CD4-positive, alpha-beta T cell treated with Interleukin-1 beta for 1 hour (primary cell): ENCODE measurements at places on chromosomes 5 and 9.

DNA sequence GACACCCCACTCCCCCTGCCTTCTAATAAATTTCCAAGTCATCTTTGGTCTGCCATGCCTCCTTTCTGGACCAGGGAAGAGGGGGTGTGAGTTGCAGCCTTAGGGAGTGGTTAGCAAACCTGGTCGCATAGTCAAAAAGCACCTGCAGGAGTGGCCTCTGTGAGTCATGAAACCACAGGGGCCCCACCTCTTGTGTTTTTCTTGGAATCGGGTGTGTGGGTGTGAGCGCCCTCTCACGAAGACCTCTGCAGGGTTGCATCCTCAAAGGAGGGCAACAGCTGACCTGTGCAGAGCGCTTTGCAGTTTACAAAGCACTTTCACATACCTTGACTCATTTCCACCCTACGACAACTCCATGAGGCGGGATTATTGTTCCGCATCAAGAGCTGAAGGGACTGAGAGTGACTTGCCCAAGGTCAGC lies 36.8 kb upstream of the TEX48 start:
- peak; percentile 79 for DNase-seq

DNA sequence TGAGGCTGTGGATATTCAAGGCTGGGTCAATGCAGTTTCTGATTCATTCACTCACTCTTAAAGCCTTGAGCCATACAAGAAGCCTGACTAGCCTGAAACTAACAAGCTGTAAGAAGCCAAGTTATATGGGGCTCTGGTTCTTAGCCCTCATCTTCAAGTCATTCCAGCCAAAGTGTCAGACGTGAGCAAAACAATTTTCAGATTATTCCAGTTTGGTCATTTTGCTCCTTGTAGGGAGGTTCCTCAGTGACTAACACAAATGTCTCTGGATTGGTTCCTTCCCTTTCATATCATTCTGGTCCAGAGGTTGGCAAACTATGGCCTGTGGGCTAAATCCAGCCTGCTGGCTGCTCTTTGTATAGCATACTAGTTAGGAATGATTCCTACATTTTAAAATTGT lies 12.5 kb upstream of the SHOC1 start:
- no peak for DNase-seq

- no peak for DNase-seq
These were observed 7.2 kb downstream of the EGFL7 start for GRCh38 chr9:136669791-136670464.

DNA sequence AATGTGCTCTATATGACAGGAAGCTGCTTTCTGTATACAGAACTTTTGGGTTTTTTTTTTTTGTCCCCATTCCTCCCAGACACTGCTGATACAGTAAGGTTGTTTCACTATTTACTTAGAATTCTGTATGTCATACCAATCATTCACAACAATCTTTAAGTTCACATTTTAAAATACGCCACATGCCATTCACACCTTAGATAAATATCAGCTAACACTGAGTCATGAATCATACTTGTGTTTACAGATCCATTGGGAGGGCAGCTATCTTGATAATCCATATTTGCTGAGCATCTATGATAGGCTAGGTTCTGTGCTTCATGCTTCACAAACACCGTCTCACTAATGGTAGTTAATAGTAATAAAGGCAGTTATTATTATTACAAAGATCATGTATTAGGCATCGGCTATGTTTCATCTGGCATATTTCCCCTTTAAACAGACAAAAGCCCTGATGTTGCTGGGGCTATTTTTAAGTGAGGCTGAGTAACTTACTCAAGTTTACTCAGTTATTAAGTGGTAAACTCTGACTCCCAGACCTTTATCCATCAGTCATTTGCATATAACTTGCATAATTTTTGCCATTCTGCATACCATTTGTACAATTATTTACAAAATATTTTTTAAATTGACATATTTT lies 152.2 kb upstream of the HMHB1 start:
- DNase-seq: no peak

DNA sequence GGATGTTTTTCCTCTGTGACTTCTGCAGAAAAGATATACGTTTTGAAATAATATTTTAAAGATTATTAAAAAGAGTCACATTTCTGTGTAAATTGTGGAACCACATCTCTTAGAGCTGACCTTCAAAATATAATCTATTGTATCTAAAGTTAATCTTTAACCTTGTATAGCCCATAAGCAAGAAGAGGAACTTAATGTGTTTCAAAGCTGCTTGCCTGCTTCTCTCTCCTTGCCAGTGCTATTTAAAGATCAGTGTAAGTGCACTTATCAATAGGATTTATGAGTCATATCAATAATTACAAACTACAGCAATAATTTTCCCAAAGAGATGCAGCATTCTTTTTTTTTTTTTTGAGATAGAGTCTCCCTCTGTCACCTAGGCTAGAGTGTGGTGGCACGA lies 29.4 kb upstream of the GDA start:
- DNase-seq: no peak

DNA sequence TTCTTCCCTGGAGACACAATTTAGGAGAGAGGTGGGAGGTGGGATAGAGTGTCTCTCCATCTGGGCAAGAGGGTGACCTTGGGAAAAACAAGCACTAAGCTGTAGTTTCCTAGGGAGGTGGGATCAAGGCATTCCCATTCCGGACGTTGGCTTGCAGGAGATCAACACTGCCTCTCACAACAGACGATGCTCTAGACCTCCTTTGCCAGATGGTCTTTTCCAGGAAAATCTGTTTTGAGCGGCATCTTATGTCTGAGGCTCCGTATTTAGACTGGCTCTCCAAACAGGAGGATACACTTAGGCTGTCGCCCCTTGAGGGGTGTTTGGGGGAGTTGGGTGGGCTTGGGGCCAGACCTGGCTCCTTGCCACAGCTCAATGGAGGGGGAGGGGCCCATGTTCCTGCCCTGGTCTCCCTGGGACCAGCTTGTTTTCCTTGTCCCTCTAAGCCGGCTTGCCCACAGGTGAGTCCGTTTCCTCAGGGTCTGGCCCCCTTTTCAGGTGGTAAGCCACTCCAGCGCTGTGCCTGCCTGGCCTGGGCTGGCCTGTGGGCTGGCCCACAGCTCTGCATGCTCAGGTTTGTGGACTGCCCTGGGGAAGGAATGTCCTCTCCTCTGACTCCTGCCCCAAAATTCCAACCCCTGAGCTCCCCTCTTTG lies 2.4 kb downstream of the PSD2 start:
- no peak for DNase-seq

GRCh38 chr9:37582548-37583157 lies 6.5 kb upstream of the FBXO10 start:
- DNase-seq: peak; percentile 48

DNA sequence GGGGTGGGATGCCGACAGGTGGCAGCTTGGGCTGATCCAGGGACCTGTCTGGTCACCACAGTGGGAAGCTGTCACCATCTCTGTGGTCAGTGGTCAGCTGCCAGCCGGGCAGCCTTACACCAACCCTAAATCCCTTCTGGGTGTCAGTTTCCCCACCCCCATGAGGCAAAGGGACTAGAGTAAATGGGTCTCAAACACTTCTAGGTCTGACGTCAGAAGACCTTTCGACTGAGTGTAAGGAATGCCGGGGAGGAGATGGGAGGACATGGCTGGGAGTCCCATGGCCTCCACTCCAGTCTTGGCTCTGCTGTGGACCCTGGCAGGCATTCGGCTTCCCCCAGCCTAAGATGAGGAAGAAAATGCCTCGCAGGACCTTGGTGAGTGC lies 40.3 kb upstream of the SLC25A51 start:
- no peak for DNase-seq

- peak; percentile 74 for DNase-seq
These were observed 10.6 kb downstream of the MTAP start for GRCh38 chr9:21812946-21813568.

- DNase-seq: no peak
These were observed 18.8 kb upstream of the CER1 start for GRCh38 chr9:14741369-14741768.

- no peak for DNase-seq
These were observed 23.1 kb downstream of the RNF180 start for GRCh38 chr5:64188776-64189175.

DNA sequence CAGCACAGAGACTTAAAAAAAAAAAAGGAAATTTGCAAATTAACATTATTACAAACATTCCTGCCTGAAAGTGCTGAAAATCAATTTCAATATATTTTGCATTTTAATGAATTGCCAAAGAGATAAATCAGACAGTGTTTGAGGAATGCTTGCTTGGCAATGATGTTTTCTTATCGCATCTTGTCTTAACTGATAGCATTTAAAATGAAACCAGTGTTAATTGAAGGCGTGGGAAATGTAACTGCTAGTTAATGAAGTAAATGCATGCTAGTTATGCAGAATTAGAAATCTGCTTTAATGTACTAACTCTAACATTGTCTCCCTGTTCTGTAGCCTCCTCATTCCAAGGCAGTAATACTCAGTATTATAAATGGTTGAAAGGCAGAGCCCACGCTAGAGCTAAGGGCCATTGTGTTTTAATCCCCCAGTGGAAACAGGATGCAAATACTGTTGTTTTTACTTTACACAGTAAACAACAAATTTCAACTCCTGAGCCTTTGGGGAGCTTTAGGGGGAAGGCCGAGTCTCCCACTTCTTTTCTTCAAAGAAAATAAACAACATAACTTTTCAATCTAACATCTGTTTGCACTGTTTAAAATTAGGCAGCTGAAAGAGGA lies 586.9 kb downstream of the TLE4 start:
- no peak for DNase-seq

- peak; percentile 27 for DNase-seq
These were observed 4.3 kb upstream of the AHRR start for GRCh38 chr5:317086-317811.

DNA sequence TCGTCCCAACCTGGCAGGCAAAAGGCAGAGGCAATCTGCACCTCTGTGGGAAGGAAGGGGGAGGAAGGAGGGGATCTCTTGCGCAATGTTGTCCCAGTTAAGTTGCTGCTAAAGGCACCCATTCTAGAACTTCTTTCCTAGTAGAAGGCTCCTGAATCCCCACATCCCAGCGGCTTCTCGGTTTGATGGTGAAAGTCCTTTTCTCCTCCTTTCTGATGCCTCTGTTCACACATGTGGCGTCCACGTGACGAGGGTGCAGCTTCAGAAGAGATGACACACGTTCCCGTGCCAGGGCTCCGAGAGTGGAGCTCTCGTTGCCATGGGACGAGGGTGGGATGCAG lies 96.9 kb upstream of the FCN2 start:
- no peak for DNase-seq

- DNase-seq: no peak
These were observed 5.1 kb downstream of the PIP5K1B start for GRCh38 chr9:68710111-68710471.

DNA sequence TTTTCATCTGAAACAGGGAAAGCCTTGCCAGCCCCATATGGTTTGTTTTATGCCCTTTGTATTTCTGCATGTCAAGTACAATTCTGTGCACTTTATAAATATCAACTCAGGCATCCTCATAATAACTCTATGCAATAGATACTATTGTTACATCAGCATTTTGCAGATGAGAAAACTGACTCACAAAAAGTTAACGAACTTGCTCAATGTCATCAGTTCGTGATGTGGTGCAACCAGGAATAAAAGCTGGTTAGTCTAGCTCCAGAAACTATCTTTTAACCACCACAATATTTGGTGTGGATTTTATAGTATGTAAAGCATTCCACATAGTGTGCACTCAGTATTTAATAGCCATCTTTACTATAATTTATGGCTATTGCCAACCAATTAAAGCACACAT lies 134.9 kb downstream of the MRPS30 start:
- no peak for DNase-seq

DNA sequence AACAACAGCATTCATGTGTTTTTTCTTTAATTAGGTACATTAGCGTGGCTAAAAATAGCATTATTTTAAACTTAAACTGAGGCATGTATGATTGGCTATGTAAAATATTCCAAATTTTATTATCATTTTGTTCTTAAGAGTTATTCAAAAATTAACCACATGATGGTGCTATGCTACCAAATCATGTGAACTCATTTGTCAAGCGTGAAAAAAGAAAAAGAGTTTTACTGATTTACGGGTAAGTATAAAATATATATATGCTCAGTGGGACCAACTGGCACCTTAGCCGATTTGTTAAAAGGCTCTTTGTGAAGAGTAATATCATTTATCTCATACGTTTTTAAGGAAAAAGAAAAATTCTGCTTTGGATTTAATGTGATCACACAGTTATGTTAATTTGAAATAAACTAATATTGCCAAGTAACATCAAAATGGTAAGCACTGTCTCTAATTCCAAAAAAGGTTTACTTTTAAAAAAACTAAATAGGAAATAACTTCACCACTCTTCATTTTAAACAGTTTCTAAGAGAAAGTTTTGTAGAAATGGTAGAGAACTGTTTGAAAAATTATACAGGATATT lies 1042.3 kb downstream of the CDH12 start:
- no peak for DNase-seq

GRCh38 chr5:82624062-82624461 lies 345.9 kb upstream of the RPS23 start:
- DNase-seq: no peak

GRCh38 chr5:149794487-149794971 lies 64.4 kb downstream of the PPARGC1B start:
- DNase-seq: no peak

GRCh38 chr9:87097238-87097637 lies 149.9 kb upstream of the GAS1 start:
- DNase-seq: no peak

GRCh38 chr5:36312953-36313672 lies 11.4 kb upstream of the RANBP3L start:
- no peak for DNase-seq

DNA sequence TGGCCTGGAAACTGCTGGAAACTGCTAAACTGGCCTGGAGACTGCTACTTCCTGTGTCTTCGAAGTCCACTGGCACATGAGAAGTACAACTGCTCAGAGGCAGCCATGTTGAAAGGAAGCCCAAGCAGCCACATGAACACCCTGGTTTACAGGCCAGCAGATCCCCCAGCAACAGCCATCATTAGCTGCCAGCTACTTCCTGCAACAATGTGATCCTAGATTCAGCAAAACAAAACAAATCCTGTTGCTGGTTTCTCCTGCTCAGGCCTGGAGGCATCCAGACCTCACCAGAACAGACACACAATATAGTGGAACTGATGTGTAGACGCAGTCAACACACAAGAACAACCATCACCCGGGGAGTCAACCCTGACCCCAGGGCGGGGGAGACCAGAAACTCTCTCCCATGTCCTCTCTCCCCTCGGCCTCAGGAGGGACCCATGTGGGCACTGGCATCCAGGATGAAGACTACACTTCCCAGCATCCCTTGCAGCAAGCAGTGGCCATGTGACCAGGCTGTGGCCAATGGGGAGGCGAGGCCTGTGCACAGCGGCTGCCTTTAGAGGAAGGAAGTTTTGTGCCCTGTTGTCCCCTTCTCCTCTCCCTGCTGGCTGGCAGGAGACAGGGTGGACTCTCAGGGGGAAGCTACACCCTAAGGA lies 9.2 kb upstream of the LCN15 start:
- peak; percentile 62 for DNase-seq

GRCh38 chr9:22136461-22137096 lies 127.5 kb upstream of the CDKN2B start:
- no peak for DNase-seq

GRCh38 chr5:121533814-121534213 lies 317.9 kb upstream of the FTMT start:
- no peak for DNase-seq

DNA sequence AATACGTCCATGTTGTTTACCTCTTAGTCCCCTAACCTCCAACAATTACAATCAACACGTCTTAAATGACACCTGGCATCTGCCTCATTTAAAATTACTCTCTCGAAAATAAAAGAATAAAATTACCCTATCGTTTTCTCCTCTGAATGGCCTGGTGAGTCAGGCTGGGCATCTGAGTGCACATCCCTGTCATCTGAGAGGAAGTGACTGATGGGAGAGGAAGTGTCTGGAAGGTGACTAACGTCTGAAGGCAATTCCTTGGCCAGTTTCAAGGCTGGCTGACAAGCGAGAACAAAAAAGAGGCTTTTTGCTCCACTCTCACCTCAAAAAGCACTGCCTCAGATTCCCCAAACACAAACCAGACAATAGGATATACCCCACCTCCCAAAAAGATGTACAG lies 57.7 kb downstream of the MAPKAP1 start:
- peak; percentile 13 for DNase-seq
